ENCODE measurements at places on chromosomes 2 and 18.

- DNase-seq: no peak
These were observed 680.9 kb downstream of the IRS1 start for GRCh38 chr2:226118471-226119429.

DNA sequence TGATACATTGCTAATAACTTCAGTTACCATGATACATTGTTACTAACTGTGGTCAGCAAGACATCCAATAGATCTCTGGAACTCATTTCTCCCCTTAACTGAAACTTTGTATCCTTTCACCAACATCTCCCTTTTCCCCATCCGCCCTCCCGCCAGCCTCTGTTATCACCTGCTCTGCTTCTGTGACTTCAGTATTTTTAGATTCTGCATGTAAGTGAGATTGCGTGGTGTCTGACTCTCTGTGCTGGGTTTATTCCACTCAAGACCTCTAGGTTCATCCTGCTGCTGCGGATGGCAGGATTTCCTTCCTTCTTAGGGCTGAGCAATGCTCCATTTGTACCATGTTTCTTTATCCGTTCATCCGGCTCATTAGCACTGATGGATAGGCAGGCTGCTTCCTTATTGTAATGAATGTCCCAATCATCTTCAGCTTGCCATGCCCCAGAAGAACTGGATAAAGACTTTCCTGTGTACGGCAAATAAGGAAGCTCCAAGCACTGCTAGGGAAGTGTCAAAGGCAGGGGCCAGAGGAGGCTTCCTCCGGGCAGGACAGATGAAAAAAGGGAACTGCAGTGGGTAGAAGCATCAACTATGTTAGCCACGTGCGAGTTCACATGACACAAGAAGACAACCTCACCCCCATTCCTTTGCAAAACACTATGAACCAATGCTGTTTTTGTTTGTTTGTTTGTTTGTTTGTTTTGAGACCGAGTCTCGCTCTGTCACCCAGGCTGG lies 113.4 kb downstream of the EIPR1 start:
- DNase-seq: no peak

DNA sequence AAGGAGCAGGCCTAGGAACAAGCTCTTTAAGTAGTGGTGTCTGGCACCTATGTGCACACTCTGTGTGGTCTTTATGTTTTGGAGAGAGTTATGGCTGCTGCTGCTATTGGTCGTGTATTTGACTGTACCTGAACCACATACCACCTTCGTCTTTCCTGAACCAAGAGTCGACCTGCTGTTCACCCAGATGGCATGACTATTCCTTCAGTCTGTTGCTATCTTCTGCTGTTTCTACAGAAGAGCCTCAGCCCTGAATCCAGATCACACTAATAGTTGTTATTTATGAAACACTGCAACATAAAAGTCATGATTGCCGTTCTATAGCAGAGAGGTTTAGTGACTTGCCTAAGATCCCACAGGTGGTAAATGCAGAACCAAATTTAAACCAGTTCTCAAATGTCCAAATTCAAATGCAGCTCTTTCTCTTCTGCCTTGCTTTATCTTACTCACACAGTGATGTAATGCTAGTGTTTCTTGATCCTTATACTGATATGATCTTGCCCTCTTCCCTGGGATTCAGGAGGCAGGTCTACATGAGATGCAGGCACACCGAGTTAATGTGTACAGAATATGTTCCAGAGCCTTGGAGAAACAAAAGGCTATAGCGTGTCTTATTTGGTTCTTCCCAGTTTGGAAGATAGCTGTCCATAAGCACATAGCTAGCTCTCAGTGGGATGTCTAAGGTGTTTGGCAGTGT lies 122.1 kb upstream of the FOSL2 start:
- DNase-seq: no peak

GRCh38 chr18:45321520-45321919 lies 293.8 kb upstream of the SLC14A2 start:
- no peak for DNase-seq

GRCh38 chr2:168699844-168700417 lies 102.5 kb upstream of the NOSTRIN start:
- no peak for DNase-seq

- no peak for DNase-seq
These were observed 123.3 kb downstream of the SETBP1 start for GRCh38 chr18:44804033-44804432.

DNA sequence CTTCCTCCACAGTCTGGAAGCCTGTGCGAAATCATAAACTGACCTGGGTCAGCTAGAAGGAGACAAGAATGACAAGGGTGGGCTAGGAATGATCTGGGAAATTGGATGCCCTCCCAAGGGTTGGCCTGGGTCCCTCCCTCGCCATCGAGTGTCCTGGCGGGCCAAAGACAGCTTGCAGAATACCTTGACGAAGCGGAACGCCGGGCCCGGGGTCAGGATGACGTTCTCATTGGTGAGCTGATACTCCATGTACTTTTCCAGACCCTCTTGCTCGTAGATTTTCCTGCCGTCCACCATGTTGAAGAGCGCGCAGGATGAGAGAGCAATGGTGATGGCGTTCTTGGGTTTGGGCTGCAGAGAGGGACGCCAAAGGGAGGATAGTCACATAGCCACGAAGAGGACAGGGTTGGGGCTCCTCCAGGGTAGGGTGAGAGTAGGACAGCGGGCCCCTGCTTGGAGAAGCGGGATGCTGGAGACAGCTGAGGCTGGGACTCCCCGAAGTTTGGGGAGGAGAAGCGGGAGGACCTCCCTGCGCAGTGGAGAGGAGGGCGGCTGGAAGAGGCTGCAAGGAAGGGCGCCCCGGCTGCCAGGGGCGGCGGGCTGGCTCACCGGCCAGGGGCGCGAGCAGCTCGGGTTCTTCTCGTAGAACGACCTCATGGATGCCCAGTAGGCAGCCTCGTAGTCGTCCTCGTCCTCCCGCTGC lies 5.3 kb downstream of the NT5C1B start:
- no peak for DNase-seq

DNA sequence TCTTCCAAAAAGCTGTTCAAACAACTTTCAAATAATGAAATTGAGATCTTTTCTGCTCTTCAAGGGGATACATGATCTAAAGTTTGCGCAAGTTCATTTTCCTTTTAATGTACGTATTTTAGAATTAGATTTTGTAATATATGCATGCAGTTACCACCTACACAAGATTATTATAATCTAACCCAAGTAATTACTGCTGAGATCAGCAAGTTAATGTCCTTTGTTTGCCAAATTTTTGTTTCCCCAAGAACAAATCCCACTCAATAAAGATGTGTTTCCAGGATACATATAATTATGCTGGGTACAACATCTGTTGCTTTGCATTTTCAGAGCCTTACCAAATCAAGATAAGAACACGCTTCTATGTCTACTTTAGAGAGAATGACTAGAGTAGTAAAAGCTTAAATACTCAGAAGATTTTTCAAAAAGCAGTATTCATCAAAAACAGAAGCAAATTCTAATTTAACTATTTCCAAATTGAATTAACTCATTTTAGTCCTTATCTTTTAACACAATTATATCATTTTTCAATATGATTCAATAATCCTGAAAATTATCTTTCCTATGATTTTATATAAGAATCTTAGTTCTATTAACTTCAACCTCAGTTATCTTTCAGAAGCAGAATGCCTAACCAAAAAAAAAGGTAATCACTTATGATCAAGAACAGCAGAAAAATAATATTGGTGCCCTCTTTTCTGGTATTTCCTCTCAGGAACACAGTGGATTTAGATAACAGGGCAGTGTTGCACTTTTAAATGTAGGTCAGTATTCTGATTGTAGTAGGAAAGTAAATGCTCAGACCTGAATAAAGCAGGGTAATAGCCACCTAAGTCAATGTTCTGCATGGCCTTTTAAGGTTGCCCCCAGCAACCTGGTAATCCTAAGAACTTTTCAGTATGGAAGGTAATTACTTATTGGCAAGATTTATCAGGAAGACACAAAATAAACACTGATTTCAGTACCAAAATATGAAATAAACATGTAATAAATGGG lies 28.0 kb downstream of the CERKL start:
- DNase-seq: no peak

DNA sequence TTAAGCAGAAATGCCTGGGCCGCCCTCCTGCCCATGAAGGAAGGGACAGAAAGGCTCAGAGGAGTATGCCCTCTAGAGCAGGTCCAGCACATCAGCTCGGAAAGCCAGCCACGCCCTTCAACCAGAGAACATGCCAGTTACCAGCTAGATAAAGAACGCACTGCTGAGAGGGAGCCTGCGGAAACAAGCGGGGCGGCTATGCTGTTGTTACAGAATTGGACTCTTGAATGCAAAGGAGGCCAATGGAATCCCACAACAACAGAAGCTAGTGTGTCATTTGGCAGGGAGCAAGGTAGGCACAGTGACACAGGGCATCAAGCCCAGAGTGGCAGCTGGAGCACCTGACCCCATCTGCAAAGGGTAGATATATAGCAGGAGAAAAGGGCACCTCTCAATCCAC lies 242.9 kb upstream of the ID2 start:
- DNase-seq: no peak

- DNase-seq: no peak
These were observed 42.0 kb upstream of the NFE2L2 start for GRCh38 chr2:177306550-177306949.

DNA sequence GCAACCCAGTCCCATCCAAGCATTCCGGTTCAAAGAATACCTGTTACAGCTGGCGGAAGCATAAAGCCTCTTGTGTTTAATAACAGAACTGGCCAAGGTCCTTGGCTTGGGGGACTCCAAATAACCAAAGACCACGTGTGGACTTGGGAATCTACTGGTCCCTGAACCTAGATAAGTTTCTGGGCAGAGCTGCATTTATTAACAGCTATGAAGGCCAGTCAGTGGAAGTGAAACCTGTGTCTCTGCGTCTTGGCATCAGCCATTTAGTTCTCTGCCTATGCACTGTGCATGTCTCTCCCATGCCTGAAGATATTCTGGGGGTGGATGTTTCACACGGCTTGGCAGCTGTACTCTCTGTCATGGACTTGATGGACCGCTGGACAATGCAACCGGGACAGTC lies 137.7 kb downstream of the CCBE1 start:
- no peak for DNase-seq

DNA sequence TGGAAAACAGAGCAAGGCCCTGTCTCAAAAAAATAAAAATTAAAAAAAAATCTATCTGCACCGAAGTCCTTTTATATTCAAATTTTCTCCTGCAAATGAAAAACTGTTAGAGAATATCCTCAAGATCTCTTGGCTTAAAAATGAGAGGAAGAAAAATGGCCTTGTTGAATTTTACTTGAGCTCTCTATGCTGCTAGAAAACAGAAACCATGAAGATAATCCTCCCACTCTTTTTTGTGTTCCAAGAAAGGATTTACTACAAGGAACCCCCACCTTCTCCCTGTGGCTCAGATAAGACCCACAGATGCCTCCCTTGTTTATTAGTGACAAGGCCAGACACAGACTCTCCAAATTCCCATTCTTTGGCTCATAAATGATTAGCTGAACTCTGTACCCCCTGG lies 71.0 kb downstream of the SGPP2 start:
- no peak for DNase-seq

DNA sequence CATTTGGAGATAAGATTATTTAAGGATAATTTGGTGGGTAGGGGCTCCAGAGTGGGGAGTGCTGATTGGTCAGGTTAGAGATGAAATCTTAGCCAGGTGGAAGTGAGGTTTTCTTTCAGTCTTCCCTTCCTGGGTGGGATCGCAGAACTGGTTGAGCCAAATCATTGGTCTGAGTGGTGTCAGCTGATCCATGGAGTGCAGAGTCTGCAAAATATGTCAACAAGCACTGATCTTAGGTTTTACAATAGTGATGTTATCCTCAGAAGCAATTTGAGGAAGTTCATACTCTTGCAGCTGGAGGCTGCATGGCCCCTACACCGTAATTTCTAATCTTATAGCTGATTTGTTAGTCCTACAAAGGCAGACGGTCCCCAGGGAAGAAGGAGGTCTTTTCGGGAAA lies 1483.4 kb upstream of the ZEB2 start:
- DNase-seq: no peak

DNA sequence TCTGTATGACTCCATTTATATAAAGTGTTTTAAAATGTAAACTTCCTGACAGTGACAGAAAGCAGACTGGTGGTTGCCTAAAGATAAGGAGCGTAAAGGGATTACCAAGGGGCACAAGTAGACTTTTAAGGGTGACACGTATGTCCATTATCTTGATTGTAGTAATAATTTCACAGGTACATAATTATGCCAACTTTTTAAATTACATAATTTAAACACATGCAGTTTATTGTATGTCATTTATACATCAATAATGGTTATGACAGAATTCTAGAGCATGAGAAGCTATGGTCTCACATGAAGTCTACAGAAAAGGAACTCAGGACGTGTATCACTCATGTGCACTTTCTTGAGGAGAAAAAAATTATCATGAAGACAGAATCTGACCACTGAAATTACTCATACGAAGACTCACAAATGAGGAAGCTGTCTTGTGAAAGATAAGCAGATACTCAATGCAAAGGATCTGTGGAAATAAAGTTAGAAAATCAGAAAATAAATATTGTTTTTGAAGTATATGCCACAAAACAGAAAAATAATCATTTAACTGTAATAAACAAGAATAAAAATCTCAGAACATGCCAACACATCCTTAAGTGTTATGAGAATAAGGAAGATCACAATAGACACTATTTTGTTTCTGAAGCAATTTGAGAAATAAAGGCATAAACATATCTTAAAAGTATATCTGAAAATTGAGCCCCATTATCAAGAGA lies 84.4 kb downstream of the TMEM131 start:
- DNase-seq: peak; percentile 53

GRCh38 chr18:62651276-62652056 lies 63.9 kb upstream of the PHLPP1 start:
- no peak for DNase-seq

DNA sequence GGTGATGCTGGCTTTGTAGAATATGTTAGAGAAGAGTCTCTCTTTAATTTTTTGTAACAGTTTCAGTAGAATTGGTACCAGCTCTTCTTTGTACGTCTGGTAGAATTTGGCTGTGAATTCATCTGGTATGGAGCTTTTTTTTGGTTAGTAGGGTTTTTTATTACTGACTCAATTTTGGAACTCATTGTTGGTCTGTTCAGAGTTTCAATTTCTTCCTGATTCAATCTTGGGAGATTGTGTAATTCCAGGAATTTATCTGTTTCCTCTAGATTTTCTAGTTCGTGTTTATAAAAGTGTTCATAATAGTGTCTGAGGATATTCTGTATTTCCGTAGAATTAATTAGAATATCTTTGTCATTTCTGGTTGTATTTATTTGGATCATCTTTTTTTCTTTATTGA lies 943.5 kb downstream of the TRIB2 start:
- no peak for DNase-seq

GRCh38 chr2:74162951-74163350 lies 15.2 kb upstream of the BOLA3 start:
- no peak for DNase-seq

- DNase-seq: peak; percentile 52
These were observed 87.1 kb upstream of the ZNF397 start for GRCh38 chr18:35153609-35154272.

- no peak for DNase-seq
These were observed 96.7 kb upstream of the RPE start for GRCh38 chr2:209905691-209906090.

- DNase-seq: no peak
These were observed 130.5 kb upstream of the SPRED2 start for GRCh38 chr2:65562890-65563289.

DNA sequence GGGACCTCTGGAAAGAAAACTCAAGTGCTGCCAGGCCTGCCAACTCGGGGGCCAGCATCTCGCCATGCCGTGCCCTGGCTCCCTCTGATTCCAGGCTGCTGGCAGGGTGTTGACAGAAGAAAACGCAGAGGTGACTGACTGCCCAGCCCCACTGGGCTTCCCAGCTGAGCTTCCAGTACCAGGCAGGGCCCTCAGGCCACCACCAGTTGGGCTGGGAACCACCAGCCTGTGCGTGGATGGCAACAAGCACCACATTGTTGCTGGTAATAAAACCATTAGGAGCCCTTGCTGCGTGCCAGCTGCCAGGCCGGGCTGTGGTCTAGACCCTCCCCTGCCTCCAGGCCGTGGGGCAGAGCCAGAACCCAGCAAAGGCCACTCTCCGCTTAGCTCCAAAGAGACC lies 9.2 kb downstream of the DNMT3A start:
- no peak for DNase-seq
